Thymus (tissue), 14 donors: ENCODE measurements at places on chromosomes 1 and 21.
A peak's percentile ranks its signal among the peaks of the same experiment; 100 is the strongest.

DNA sequence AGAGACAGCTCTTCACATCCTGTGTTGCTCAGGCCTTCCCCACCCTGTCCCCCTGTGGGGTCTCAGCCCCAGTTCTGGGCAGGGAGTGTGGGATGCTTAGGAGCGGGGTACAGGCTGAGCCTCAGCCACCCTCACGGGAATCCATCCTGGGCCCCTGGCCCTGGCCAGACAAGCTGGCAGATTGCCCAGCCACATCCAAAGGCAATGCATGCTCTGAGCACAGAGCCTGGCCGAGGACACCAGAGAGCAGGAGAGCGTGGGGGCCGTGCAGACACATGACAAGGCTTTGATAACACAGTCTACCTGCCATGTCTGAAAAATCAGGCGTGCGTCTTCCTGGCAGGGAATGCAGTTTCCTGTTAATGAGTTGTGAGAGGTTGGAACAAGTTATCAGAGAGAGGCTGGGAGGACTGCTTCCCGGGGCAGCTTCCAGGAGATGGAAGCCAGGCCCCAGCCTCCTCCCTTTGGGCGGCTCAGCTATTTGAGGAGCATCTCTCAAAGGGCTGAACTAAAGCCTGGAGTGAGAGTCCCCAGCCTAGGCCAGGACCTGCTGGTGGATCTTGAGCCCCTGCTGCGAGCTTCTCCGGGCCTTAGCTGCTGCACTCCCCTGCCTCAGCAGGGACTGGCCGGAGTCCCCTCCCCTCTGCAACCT is 72.2 kb upstream of the SELENON start:
- DNase-seq = no peak

GRCh38 chr1:162696286-162696862 is 64.1 kb downstream of the DDR2 start:
- DNase-seq = no peak

DNA sequence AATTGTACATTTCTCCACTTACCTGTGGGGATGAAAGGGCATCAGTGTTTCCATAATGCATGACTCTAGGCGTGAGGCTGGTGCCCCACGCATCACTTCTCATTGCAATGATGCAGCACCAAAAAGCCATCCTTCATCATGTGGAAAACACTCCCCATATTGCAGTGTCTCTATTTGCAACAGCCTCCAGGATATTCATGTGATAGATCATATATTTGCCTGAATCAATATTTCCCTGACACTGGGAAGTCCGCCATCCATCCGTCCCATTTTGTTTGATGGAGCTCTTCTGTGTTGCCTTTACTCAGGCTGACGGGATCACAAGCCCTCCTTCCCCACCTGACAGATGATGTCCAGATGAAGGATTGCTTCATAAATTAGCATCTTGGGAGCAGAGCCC is 74.5 kb upstream of the CAMK1G start:
- DNase-seq = no peak

- DNase-seq = no peak
Measured at GRCh38 chr1:77652268-77652667, 30.2 kb downstream of the ZZZ3 start.

- no peak for DNase-seq
Measured at GRCh38 chr1:30741239-30741894, 16.2 kb downstream of the LAPTM5 start.

GRCh38 chr1:167052389-167052788 is 37.8 kb downstream of the GPA33 start:
- DNase-seq = no peak

DNA sequence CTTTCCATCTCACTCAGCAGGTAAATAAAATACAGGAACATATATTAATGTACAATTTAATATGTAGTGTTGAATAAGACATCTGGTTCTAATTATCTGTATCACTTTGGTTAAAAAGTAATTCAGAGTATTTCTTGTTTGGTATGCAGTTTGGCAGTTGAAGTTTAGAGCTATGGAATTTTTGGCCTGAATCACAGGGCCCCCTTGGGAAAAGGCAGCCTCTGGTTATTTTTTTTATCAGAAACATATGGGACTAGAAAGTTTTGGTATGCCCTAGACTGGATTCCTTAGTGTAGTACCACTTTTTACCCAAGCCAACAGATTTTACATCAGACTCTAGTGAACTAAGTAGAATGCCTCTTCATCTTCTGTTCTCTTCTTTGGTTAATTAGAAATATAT is 26.4 kb downstream of the CNST start:
- no peak for DNase-seq

- DNase-seq = no peak
Measured at GRCh38 chr1:146012703-146013558, 8.6 kb downstream of the HJV start.

GRCh38 chr1:96918406-96918805 is 196.8 kb downstream of the PTBP2 start:
- DNase-seq = no peak

GRCh38 chr1:244065960-244066388 is 14.9 kb downstream of the ZBTB18 start:
- no peak for DNase-seq

GRCh38 chr21:33931799-33932390 is 16.3 kb upstream of the ATP5PO start:
- no peak for DNase-seq

GRCh38 chr1:212504171-212504803 is 71.6 kb downstream of the NENF start:
- no peak for DNase-seq

GRCh38 chr1:194331758-194332157 is 1145.3 kb upstream of the B3GALT2 start:
- DNase-seq = no peak

GRCh38 chr1:30758785-30759380 is 1.3 kb upstream of the LAPTM5 start:
- no peak for DNase-seq

- no peak for DNase-seq
Measured at GRCh38 chr1:11316701-11317100, 43.7 kb downstream of the UBIAD1 start.

- no peak for DNase-seq
Measured at GRCh38 chr1:54398963-54399528, 7.1 kb downstream of the SSBP3 start.

GRCh38 chr1:220450927-220451326 is 77.0 kb upstream of the MARK1 start:
- no peak for DNase-seq

GRCh38 chr1:227729144-227729880 is 5.8 kb downstream of the JMJD4 start:
- no peak for DNase-seq

GRCh38 chr1:208054485-208054884 is 143.6 kb upstream of the CD34 start:
- DNase-seq = no peak

- DNase-seq = no peak
Measured at GRCh38 chr1:156293098-156293434, 2.4 kb downstream of the GLMP start.

- no peak for DNase-seq
Measured at GRCh38 chr1:30893776-30894507, 14.6 kb downstream of the SDC3 start.

DNA sequence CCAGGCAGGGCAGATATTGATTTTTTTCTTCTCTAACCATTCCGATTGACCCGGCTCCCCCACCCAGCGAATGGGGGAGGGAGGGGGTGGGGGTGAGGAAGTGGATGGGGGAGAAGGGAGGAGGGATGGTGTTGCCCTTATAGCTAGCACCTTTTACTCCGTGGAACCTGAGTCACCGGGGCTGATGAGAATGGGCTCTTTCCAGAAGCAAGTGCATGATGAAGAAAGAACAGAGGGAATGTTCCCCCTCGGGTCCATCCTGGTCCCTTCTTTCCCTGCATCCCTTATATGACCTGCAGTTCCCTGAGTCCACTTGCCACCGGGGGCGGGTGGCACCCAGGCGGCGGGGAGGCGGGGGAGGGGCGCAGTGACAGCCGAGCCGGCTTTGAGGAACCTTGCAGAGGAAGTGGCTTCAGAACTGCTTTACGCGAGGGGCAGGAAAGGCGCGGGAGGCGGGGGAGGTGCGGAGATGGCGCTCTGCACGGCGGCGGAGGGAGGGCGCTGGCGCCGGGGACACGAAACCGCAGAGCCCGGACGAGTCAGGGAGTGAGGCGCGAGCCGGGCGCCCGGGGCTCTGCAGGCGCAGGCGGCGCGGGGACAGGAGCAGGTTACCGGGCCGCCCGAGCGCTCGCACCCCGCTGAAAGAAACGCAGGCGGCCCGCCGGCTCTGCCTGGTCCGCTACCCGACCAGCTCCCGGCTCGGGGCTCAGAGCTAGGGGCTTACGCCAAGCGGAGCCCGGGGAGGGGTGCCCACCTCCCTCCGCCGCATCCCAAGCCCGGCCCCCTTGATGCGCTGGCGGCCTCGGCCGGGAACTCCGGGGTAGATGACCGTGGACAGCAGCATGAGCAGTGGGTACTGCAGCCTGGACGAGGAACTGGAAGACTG is 49.7 kb downstream of the RASSF5 start:
- DNase-seq = no peak

GRCh38 chr1:10630661-10631120 is 155.9 kb downstream of the PEX14 start:
- no peak for DNase-seq

GRCh38 chr1:245467804-245468203 is 313.0 kb downstream of the KIF26B start:
- no peak for DNase-seq

- no peak for DNase-seq
Measured at GRCh38 chr1:21951226-21951870, 14.2 kb upstream of the HSPG2 start.

GRCh38 chr1:31575369-31576140 is 760 bp upstream of the TINAGL1 start:
- DNase-seq = no peak

- DNase-seq = no peak
Measured at GRCh38 chr1:99177465-99177864, 86.8 kb upstream of the PLPPR4 start.

GRCh38 chr1:202405928-202406327 is 57.4 kb downstream of the PPP1R12B start:
- no peak for DNase-seq

- DNase-seq = peak; percentile 67
Measured at GRCh38 chr1:197776351-197777105, 1.2 kb upstream of the DENND1B start.

- no peak for DNase-seq
Measured at GRCh38 chr1:49389699-49390098, 613.0 kb upstream of the BEND5 start.

GRCh38 chr1:7449750-7450149 is 321.3 kb upstream of the VAMP3 start:
- no peak for DNase-seq

DNA sequence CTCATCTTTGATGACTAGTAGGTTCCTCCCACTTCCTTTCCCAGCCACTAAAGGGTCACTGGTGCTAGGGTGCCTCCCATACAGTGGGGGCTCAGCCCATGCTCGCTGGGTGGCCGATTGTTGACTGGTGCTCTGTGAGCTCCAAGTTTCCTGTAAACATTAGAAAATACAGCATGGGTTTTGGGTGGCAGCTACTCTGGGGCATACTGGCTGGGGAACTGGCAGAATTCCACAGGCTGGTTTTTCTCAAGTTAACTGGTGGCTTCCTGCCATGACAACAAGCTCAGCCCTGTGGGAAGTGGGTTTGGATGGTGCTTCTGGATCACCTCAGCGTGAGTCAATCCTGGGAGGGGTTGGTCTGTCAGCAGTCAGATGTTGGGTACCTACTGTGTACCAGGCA is 28.7 kb upstream of the CRNN start:
- no peak for DNase-seq

- DNase-seq = peak; percentile 25
Measured at GRCh38 chr1:211515090-211516023, 23.4 kb upstream of the RD3 start.

DNA sequence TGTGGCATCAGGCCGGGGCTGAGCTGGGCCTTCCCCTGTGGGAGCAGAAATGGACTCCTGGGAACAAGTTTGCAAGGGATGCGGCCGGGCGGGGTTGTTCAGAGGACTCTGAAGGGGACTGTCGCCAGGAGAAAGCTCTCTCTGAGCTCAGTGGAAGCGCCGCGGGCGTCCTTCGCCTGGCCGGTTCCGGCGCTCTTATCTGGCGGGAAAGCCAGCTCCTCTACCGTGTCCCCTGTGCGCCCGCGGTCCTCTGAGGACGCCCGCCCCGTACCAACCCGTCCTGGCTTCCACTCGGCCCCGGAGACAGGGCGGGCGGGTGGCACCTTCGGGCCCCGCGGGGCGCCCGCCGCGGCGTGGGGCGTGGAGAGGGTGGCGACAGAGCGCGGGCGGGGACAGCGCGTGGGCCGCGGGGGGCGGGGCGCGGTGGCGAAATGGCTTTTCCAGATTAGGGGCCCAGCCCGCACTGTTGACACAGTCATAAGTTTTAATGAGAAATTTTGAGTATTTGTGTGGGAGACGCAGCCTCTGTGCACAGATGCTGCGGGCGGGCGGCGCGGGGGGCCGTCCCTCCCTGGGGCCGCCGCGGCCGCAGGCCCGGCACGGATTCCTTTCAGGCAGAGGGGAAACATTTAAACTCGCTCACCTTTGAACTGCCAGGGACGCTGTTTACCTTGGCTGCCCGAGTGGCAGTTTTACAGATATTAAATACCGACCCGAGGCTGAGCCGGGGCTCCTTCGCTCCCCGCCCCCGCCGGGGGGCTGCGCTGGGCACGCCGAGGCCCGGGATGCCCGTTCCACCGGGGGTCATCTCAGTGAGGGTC is 70.2 kb downstream of the FOXD2 start:
- no peak for DNase-seq

GRCh38 chr1:50978144-50978851 is 8.3 kb downstream of the CDKN2C start:
- no peak for DNase-seq

DNA sequence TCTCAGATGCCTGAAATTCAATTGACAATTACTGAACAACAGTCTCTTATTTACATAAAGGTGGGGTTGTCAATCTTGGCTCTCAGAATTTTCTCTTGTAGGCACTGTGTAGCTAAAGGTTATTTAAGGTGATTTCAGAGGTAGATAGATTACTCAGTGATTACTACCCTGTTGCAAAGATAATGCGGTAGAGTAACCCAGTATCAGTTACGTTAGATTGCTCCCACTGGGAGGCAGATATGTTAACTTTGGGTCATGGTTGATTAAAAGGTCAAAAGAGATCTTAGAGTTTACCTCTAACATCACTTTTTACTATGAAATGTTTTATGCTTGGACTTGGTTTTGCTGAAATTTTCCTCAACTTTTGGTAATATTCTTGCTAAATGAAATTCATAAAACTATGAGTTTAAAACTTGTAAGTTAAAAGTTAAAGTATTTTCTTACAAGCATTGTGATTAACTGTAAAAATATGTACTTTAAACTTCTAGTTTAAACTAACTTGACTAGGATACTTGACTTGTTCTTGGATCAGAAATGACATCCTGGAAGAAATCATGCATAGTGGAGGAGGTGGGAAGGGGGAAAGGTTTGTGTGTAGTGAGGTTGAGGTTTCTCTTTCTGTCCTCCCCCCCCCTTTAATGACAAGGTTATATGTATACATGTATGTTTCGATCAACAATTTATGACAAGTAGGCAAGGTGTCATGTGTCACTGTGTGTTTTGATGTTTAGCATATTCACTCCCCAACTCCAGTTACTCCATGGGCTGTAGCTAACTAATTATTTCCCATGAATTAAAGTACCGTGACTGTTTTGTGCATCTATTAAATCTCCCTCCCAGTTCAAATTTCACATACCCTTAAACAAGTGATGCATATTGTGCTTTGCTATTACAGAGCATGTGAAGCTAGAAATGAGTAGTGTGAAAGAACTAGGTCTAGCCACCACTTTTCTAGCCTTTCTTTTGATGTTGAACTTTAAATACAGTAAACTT is 2.9 kb downstream of the LAMC1 start:
- DNase-seq = no peak
